ENCODE measurements at places on chromosomes 12 and 14. TPM values are rescaled to one million over a fixed set of nuclear protein-coding genes. Genes with fewer than 3 reads are reported as not detected.
A peak's percentile ranks its signal among the peaks of the same experiment; 100 is the strongest.

GRCh38 chr14:76490735-76491134 lies 114.8 kb downstream of the ESRRB start:
- DNase-seq, result no peak

GRCh38 chr12:97977870-97978405 lies 515.3 kb downstream of the RMST start:
- DNase-seq, result no peak

DNA sequence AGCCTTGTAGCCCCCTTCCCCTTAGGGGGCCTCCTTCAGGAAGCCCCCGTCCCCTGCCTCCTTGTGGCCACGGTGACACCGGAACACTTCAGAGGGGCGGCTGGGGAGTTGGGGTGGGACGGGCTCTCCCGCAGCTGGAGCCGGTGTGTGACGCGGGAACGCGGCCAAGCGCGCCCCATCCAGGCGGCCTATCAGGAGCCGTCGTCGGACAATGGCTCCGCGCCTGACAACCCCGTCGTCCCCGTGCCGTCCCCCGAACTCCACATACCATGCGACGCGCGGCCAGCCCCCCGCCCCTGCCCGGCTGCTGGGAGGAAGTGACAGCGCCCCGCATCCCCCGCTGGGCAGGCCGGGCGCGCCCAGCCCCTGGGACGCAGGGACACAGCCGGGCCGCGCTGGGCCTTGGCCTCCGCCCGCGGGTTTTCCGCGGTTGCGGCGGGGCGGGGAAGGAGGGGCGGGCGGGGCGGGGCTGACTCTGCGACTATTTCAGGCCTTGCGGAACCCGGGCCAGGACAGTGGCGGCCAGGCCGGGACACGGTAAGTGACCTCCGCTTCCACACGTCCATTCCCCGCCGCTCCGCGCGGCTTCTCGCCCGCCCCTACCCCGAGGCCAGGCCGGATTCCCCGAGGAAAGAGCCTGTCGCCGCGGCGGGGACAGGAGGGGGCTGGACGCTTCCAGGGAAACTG lies at the start of gene TNFAIP2:
Gene TNFAIP2 (plus strand): TSS at position 515 of the 687 bp plus-strand sequence. CDS start 2,997 bp downstream, outside the sequence.
- no peak for DNase-seq

DNA sequence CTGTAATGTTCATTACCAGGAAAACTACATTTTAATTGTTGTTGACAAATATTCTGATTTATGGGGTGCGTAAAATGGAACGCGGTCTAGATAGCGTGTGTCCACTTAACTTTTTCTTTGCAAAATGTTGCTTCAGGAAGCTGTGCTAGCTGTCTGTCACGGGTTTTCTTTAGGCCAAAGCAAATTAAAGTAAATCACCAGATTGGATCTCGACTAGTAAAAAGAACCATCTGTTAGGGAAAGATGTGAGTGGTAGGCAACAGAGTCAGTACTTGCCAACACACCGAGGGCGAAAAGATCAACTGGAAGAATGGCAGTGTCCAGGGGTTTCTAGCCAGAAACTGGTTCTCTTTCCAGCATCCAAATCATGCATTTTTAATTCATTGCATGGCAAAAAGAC lies 404.9 kb upstream of the TMPO start:
- DNase-seq, result no peak

GRCh38 chr12:69042970-69043369 lies 110.0 kb upstream of the CPM start:
- no peak for DNase-seq

DNA sequence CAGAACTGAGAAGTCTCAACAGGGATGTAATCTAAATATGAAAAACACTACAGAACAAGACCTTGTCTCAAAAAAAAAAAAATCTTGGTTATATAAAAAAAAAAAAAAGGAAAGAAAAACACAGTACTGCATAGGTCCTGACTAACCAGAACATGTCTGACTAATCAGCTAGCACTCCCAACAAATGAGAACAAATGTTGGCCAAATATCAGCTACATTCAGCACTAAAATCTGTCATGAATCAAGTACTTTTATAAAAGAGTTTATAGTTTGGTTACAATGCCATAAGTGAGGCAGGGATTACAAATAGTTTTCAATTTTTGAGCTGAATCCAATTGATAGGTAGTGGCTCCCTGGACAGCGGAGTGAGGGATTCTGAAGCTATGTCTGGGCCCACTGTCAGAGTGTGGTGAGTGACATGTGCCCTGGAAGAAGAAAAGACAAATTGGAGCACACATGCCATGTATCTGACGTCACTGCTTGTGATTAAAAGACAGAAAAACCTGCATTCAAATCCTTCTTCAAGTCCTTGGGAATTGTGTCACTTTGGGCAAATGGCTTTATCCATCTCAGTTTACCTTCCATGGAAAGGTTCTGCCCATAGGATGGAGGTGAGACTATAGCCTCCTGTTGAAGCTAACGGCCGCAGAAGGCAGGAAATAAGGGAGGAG lies 5.6 kb upstream of the FAM234B start:
- DNase-seq, result no peak

DNA sequence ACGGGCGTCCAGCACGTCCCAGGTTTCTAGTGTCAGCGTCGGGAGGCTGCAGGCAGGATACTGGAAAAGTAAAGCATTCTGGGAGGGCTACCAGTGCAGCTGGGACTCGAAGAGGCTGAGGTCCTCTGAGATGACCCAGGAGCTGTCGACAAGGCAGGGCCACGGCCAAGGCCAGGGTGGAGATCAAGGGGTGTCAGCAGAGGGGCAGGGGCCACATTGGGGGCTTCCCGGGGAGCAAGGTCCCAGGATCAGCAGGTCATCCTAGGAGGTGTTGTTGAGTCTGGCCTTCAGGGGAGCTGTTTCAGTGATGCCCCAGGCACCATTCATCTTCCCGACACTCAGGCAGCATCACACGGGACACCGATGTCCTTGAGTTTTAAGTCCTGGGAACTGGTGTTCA lies 377.8 kb upstream of the SFSWAP start:
- peak; percentile 64 for DNase-seq

DNA sequence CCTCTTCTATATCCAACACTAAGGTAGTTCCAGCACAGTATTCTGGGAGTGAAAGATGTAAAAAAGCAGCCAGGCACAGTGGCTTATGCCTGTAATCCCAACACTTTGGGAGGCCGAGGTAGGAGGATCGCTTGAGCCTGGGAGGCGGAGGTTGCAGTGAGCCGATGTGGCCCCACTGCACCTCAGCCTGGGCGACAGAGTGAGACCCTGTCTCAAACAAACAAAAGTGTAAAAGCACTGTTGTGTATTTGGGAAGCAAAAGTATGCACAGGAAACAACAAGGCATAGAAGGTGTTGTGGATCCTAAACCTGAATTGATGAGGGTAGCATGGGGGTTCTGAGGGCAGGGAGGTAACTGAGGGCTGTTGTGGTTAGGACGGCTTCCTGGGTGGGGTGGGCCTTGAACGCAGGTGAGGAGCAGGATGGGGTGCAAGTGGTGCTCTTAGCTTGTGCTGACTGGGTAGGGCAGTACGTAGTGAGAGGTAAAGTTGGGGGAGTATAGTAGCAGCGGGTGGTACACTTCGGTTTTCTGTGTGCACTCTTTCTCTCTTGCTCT lies 64.2 kb downstream of the RASSF3 start:
- no peak for DNase-seq

GRCh38 chr14:77856941-77857340 lies 57.0 kb downstream of the ADCK1 start:
- DNase-seq, result no peak

DNA sequence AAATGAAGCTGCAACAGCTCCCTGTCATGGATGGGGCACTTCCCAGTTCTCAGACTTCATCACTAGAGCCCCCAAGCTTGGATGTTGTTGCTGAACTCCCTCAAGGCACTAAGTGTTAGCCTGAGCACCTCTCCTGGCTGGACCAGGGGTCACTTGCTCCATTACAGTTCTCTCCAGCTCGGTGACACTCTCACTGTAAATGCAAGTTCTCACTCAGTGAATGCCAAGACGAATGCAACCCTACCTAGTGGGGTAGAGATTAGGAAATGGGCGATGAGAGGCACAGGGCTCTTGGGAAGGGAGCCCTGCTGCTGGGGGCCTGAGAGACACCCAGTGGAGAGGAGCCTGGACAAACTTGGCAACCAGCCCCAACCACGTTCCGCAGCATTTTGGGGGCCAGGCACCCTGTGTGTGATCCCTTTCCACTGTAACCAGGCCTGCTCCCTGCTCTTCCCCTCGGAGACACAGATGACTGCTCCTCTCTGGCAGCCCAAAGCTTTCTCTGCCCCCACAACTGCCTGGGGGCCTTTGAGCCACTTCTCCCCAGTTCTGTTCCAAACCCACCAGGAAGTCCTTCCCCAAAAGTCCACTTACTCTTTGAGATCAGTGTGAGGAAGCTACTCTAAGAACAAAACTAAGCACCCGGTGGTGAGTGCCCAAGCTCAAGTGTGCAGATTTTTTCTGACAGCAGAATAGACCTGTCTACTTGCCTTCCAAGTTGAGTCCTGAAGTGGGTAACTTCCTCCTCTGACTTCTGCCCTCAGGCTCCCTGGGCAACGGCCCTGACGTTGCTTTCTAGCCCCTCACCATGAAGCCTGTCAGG lies 8.0 kb upstream of the SELPLG start:
- no peak for DNase-seq

DNA sequence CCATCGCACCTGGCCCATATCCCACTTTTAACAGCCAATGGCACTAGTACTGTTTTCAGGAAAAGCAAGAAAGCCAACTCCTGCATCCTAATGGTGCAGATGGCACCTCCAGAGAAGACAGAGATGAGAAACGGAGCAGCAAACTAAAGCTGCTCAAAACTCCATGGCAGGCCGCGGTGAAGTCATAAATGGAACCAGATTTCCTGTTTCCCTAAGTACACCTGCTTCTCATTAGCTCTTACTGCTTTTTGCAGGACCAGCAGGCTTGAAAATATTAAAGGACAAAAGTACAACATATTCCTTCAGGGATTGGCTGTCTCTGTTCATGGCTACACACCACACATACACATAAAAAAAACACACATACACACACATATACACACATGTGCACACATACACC lies 36.7 kb upstream of the LGALS3 start:
- DNase-seq, result peak; percentile 20

DNA sequence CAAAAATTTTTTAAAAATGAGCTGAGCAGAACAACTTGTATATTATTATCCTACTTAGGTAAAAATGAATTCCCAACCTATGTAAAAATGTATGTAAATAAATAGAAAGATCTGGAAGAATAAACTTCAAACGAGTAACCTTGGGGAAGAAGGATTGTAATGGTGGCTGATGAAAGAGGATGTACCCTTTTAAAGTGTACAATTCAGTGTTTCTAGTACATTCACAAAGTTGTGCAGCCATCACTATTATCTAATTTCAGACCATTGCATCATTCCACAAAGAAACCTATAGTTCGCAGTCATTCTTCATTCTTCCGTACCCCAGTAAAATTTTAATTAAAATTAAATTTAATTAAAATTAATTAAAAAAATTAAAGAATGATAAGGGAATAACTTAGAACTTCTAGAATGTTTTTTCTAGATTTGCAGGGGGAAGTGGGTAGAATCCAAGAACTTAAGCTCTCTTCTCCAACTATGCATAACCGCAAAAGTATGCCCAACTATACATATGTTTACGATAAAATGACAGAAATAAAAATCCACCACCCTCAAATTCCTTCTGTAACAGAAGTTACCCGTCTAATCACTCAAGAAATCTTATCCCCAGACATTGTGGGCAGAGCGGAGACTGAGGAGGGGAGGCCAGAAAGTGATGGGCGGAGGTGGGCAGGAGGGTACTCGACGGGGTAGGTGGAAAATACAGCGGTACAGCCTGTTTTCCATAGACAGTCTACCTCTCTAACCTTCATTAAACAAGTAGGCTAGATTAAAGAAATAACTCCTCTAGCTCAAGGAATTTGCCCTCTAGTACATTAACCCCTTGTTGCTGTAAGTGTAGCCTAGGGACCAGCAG lies 921 bp downstream of the DEPDC4 start:
- DNase-seq, result no peak

GRCh38 chr14:95043314-95043713 lies 114.0 kb downstream of the DICER1 start:
- DNase-seq, result peak; percentile 62

PRH2 gene
- total RNA-seq, result not detected

EML5 gene
- 0.13 TPM for total RNA-seq

DIO3 gene
- 6.4 TPM for total RNA-seq

ERC1 gene
- total RNA-seq, result 81.1 TPM

CEBPE gene
- total RNA-seq, result not detected

Data from mesenteric fat pad (tissue), 1 donor.